NB4 (cell line): ENCODE measurements at places on chromosomes 12 and 14.

DNA sequence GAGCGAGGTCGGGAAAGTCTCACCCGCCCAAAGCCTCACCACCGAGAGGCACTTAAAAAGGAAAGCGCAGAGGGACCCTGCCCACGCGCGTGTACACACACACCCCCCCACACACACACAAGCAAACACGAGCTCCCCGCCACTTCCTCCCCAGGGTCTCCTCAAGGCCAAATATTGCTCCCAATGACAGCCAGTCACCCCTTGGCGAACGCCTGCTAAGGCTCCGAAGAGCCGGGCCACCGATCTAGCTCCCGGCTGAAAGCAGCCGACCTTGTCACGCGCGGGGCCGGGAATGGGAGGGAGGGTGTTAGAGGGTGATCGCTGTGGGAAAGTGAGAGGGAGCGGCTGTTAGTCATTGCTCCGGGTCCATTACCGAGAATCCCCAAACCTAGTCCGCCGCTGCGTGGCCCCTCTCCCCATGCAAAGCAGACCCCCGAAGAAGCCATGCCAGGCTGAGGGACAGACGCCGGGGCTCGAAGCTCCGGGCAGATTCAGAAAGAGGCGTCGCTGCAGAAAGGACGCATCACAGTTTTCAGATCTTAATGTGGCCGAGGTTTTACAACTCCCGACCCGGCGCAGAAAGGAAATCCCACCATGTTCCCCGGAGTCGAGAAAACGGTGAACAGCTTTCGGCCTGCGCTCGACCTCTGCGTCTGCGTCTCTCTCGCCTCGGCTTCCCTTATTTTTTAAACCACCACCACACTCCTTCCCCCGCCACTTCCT is 2.6 kb downstream of the BMP4 start:
- no peak for DNase-seq

DNA sequence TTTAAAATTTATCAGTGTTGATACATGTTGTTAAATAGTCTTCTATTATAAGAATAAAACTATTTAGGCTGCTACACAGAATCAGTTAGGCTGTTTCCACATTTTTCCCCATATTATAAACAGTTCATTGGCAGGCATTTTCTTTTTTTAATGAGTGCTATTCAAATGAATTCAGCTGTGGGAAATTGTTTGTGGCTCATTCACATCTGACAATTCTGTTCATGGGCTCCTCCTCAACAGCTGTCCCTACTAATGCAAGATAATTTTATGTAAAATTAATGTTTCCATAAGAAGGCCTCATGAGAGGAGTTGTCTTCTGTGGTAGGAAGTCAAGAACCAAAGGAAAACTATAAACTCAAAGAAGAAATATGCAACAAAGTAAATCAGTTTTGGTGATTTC is 218.0 kb downstream of the PPFIA2 start:
- no peak for DNase-seq

GRCh38 chr12:93408813-93409212 is 31.1 kb downstream of the NUDT4 start:
- DNase-seq = no peak

GRCh38 chr12:128817111-128818015 is 6.4 kb downstream of the SLC15A4 start:
- no peak for DNase-seq

DNA sequence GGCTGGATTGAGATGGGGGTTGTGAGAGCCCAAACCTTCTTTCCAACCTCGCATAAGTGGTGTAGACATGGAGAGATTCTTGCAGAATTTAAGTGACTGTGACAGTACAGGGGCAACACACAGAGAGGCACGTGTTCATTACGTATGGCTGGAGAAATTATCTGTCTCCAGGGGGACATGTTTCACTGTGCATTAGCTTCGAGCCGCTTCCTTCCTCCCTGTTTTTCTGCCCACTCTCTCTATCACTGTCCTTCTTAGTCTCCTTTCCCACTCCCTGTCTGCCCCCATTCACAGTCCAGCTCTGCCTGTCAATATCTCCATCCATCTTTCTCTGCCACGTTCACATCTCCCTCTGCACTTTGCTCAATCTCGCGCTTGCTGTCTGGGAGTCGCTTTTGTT is 11.5 kb upstream of the C14orf93 start:
- DNase-seq = no peak

DNA sequence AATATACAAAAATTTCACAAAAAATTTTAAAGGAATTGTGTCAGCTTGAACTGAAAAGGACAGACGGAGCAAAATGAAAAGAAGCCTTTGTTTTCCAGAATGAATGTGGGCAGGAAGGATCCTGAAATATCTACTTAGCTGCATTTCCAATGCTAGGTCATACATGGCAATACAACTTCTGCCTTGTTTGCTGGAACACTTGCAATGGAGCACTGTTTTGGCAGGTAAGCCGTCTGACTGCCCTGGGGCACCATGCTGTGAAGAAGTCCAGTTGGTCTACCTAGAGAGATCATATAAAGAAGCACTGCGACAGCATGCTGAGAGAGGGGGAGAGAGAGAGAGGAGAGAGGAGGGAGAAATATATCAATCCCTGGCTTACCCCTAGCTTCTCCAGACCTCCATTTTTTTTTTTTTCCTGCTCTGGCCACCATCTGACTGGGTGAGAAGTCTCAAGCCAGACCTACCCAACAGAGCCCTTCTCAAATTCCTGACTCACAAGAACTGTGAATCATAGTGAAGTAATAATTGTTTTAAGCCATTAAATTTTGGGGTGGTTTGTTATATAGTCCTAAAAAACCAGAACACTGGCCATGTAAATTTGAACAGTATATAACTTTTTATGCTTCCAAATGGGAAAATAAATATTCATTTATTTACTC is 97.1 kb upstream of the PRICKLE1 start:
- DNase-seq = no peak

DNA sequence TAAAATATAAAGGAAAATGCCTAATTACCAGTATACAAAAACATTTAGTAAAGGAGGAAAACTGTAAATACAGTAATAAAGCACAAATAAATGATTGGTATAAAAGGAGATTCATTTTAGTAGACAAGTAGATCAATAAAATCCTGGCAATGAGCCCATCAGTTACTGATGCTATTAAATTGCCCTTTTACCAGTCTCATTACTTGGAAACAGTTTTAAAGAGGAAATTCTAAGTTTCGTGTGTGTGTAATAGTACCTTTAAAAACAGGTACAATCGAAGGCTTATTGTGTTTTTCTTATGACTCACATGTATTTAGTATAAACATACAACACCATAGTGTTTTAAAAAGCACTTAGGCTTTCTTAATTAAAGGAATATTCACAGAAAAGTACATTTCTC is 46.4 kb upstream of the SYT10 start:
- DNase-seq = no peak

- no peak for DNase-seq
Observed at GRCh38 chr14:30573226-30573814, 14.4 kb downstream of the G2E3 start.

DNA sequence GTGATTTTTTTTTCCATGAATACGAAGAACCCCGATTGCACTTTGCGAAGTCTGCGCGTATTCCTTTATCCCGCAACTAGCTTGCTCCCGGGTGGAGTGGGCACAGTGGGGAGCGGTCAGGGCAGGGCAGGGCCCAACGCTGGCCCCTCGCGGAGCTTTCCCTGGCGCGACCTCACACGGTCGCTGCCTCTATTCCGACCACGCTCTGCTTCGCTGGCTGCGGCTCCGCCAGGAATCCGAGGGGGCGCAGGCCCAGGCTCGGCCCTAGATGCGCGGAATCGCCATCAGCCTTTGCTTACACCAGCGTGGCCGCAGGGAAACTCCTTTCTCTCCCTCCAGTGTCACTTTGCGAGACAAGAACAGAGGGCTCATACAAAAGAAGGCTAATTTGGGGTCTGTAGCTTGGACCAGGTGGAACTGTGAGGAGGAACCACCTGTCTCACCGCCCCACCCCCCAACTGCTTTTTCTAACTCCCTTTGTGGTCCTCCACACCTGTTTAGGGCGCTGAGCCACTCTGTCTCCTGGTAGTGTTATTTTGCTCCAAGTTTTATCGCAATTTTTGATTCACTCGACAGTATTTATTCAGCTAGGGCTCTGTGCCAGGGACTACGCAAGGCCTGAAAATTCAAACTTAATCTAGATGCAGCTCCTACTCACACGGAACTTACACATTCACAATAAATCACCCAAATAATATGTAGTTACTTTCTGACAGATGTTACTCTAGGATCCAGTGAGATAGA is 3.1 kb upstream of the NKX2-1 start:
- no peak for DNase-seq

DNA sequence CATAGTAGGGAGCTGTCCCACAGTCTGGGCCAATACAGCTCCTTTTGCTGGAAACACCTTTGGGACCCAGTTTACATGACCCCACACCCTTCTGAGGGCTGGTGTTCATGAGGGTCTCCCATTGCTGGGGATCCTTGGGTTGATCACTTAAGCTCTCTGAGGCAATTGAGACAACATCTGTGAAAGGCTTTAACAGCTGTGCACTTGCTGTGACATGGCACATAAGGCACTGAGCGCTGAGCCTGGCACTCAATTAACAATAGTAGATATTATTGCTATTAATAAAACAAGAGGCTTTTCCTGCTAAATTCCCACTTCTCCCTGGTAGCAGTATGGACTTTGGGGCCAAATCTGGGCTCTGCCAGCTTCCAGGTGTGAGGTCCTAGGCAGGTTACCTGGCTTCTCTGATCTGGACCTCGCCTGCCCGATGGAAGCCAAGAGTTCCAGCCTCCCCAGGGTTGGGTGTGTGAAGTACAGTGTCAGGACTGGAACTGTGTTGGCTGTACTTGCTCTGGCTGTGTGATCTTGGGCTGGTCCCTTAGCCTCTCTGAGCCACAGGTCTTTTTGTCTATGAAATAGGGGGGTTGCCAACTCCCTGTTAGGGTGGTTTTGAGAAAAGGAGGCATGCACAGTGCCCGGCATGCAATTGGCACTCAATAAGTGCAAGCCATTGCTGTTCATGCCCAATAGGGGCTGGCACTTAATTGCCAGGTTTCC is 3.1 kb downstream of the SH2B3 start:
- no peak for DNase-seq

- DNase-seq = no peak
Observed at GRCh38 chr14:34344318-34344717, 117.7 kb downstream of the SPTSSA start.

GRCh38 chr12:11500188-11500860 is 105.0 kb upstream of the PRB2 start:
- peak; percentile 76 for DNase-seq

GRCh38 chr12:53811606-53812005 is 59.8 kb upstream of the CISTR start:
- no peak for DNase-seq

DNA sequence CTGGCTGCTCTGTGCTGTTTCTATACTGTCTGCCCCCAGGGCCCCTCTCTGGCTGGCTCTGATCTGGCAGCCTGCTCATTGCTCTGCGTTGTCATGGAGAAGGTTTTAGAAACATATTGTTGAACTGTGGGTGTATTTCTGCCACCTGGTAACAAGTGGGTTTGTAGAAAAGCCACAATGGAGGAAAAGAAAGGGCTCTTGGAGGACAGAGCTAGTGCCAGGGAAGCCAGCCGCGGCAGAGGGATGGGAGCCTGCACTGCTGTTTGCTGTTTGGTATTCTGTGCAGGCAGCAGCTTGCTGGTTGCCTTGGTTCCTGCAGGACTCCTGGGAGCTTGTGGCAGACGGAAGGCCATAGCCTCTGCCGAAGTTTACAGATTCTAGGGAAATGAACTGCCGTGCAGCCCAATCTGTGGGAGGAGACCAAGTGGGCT is 15.1 kb downstream of the CCDC177 start:
- DNase-seq = no peak

- DNase-seq = peak; percentile 72
Observed at GRCh38 chr12:109763201-109763841, 49.7 kb downstream of the FAM222A start.

- DNase-seq = no peak
Observed at GRCh38 chr12:94073441-94074051, 74.8 kb upstream of the PLXNC1 start.

- DNase-seq = no peak
Observed at GRCh38 chr12:40681148-40681547, 11.1 kb upstream of the CNTN1 start.

GRCh38 chr12:79415321-79415720 is 275.4 kb downstream of the PAWR start:
- no peak for DNase-seq

GRCh38 chr12:58801986-58802385 is 118.3 kb downstream of the LRIG3 start:
- DNase-seq = no peak

GRCh38 chr12:57118711-57119271 is 7.6 kb upstream of the STAT6 start:
- DNase-seq = peak; percentile 59

GRCh38 chr14:92546347-92547053 is 32.9 kb downstream of the RIN3 start:
- peak; percentile 40 for DNase-seq

GRCh38 chr12:6067152-6067916 is 57.1 kb downstream of the VWF start:
- peak; percentile 16 for DNase-seq

DNA sequence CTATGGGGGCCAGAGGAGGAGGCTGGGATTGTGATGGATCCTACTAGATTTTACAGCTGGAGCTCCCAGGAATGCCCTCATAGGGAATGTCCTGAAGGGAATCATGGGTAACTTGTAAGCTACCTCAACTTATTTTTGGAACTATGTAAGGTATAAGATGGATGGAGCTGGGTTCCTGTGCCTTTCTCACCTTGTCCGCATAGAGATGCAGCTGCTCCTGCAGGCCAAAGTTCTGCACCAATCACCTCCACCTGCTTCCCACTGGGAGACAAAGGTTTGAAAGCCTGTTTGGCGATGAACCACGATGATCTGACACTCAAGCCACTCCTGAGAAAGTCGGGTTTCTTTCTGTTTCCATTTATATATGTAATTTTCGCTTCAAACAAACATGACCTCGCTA is 648 bp upstream of the AKAP5 start:
- DNase-seq = no peak

DNA sequence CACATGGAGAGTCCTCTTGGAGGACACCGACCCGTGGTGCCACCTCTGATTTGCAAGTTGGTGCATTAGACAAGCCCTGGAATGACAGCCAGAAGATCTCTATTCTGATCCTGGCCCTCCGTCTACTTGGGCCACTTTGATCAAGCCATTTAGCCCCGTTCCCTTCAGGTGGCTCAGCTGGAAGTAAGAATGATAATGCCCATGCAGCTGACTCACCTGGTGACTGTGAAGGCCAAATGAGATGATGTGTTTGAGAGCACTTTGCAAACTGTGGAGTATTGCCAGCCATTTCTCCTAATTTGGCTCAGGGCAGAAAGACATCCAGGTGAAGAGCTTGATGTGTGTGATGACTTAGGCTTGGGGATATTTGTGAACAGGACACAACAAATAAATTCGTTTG is 165.9 kb downstream of the ETV6 start:
- DNase-seq = no peak

DNA sequence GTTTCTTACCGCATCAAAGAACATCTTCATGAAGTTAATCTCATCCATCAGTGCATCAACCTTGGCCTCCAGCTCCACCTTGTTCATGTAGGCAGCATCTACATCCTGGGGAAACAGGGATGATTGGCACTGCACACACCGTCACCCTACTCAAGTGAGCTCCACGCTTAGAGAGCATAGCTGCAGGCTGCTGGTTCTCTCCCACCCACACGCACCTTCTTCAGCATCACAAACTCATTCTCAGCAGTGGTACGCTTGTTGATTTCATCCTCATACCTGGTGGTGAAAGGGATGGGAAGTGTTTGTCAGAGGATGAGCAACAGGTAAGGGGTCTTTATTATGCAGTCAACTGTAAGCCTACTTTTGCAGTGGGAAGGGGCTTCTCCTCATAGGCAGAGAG is 2.3 kb downstream of the KRT5 start:
- DNase-seq = no peak

- DNase-seq = no peak
Observed at GRCh38 chr12:27198036-27198435, 46.0 kb upstream of the STK38L start.
